ENCODE measurements at places on chromosomes 12 and 14.

GRCh38 chr14:85178864-85179263 lies 351.1 kb upstream of the FLRT2 start:
- DNase-seq, result no peak

DNA sequence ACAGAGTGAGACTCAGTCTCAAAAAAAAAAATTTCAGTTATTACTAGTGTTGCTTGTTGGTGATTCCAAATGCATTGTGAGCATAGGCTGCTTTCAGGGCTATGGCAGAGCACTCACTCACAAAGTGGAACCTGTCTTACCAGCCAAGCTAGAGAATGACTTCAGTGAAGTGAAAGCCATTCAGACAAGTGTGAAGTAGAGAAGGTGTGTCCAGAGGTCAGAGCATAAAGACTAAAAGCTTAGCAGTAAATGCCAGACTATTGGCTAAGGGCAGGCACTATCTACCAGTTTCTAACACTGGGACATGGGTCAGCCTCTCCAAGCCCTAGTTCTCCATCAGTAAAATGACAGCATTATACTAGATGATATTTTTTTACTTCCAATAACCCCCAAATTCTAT lies 12.7 kb downstream of the PPP1R36 start:
- DNase-seq, result no peak

DNA sequence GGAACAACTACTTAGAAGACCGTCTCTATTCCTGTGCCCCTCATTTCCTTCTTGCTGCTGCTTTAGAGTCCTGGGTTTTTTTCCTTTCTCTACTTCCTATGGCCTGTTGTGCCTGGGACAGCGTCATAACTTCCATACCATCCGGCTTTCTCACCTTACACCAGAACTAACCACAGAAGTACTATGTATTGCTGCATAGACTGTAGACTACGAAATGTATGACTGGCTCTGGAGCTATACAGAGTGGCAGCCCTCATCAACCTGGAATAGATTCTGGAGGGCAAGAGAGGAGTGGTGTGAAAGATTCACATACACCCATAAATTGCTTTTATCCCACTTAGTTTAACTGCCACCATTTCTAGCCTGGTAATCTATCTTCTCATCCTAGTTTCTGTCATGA lies 16.9 kb upstream of the SRP54 start:
- no peak for DNase-seq

DNA sequence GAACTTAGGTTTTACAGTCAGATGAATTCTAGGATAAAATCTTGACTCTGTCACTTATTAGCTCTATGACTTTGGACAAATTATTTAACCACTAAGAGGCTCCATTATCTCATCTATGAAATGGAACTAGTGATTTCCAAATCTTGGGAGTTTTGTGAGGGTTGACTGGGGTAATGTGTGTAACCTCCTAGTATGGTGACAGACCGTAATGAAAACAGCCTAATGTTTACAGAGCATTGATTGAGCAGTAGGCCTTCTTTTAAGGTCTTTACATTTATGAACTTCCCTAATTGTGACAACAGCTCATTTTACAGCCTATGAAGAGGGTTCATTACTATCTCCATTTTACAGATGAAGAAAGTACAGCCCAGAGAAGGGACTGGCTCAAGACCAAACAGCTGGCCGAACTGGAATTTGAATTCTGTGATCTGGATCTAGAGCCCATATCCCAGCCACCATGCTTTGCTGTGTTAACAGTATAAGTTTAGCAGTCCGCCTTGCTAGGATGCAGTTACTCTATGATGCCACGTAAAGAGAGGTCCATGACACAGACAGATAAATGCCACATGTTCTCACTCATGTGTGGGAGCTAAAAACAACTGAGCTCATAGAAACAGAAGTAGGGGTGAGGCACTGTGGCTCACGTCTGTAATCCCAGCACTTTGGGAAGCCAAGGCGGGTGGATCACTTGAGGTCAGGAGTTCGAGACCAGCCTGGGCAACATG lies 9.1 kb upstream of the FBXL14 start:
- no peak for DNase-seq

DNA sequence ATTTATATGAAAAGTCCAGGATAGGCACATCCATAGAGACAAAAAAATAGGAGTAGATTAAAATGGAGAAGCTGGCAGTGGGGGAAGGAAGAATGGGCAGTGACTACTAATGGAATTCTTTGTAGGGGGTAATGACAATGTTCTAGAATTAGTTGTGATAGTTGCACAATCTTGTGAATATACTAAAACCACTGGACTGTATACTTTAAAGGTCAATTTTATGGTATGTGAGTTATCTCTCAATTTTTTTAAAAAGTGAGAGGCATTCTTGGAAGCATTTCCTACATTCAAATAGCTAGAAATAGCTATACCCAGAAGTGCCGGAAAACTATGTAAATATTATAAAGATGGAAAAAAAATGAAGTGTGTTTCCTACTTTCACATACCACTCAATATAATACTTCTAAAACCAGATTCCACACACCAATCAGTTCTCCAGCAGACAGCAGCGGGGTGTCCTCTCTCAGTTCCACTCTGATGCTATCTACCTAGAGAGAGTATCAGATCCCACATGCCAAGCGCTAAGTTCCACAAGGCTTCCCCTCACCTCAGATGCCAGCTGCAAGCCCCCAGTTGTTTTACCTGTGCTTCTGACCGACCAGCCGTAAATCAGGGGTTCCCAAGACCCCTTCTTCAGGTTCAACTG lies 41.7 kb upstream of the NID2 start:
- DNase-seq, result no peak

GRCh38 chr14:71190770-71191374 lies 283.6 kb downstream of the PCNX1 start:
- DNase-seq, result no peak

GRCh38 chr14:96816281-96816680 lies 19.1 kb downstream of the VRK1 start:
- no peak for DNase-seq

DNA sequence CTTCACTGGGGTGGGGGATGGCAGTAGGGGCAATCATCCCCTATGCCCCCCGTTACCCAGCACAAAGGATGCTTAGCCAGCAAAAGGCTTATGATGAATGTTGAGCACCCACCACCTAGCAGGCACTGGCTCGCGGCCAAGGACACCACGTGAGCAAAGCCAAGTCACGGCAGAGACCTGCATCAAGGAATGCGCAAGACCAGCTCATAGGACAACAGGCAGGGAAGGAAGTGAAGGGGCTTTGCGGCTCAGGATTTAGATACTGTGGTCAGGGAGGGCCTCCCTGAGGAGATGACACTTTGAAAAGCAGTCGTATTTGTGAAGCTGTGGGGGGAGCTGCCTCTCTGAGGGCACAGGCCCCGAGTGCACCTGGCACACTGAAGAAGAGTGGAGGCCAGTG lies 32.8 kb downstream of the SH2B3 start:
- peak; percentile 52 for DNase-seq

GRCh38 chr12:31362115-31362758 lies 36.3 kb upstream of the SINHCAF start:
- peak; percentile 80 for DNase-seq

DNA sequence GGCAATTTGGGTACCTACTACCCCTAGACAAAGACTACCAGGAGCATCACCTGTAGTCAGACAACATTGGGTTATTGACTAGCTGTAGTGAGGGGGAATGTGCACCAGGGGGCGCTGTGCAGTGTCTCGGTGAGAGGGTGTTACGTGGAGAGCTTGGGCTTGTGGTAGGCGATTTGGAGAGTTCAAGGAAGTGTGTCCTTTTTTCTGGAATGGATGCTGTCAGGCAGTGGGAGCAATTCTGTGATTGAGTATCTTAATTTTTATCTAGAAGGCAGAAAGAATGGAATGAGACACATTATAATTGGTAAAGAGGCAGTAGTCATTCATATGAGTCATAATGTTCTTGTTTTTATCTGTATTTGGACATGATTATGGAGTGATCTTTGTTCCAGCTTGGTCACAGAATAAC lies 187.7 kb downstream of the GALC start:
- DNase-seq, result no peak

- no peak for DNase-seq
Observed at GRCh38 chr14:97931273-97931672, 1134.1 kb downstream of the VRK1 start.

GRCh38 chr12:53133722-53134121 lies 30.4 kb downstream of the SOAT2 start:
- no peak for DNase-seq

DNA sequence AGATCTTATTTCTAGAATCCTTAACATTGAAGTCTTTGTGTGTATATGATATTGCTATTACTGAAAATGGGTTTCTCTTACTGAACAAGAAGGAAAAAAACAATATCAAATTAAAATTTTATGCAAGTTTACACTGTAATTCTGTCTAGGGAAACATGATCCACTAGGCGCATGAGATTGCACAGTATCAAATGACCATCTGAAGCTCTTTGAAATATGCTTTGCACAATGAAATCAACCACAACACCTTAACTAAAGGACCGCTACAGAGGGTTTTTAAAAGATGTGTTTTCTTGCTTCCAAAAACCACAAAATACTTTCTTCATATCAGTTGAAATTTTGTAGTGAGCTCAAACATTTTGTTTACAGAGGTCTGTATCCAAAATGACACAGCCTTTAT lies 15.1 kb upstream of the KERA start:
- DNase-seq, result no peak

- no peak for DNase-seq
Observed at GRCh38 chr12:31742891-31743290, 14.1 kb upstream of the AMN1 start.

DNA sequence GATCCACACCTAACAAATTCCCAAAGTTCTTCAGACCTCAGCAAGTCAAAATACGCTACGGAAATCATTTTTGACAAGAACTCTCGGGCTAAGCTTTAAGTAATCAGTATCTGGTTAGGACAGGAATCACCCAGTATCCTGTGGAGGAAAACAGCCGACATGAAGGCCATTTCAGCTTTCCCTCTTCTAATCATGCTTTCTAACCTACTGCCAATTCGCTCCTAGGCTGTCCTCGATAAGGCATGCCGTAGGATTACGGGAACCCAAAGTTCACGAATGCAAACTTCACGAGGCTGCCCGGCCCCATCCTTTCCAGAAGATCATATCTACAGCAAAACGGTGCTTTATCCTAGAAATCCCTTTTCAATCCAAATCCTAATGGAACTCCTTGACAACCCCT lies 81.8 kb upstream of the PTPRB start:
- DNase-seq, result peak; percentile 5

DNA sequence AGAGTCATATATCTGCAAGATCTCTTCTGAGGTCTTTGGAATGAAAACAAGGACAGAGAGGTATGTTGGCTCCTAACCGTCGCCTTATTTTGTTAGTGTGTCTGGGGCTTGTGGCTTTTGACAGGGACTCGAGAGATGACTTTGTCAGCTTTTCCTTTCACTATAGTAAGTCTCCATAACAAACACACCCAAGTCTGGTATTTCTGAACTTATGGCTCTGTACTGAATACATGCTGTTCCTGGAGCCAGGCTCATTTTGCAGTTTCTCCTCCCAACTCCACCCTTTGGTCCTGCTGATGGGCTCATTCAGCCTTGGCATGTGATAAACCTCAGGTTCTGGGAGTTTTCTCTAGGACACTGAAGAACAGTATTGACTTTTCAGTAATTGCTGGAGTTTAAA lies 27.7 kb upstream of the TMED10 start:
- no peak for DNase-seq

GRCh38 chr14:50717811-50718210 lies 49.7 kb upstream of the SAV1 start:
- DNase-seq, result peak; percentile 48

DNA sequence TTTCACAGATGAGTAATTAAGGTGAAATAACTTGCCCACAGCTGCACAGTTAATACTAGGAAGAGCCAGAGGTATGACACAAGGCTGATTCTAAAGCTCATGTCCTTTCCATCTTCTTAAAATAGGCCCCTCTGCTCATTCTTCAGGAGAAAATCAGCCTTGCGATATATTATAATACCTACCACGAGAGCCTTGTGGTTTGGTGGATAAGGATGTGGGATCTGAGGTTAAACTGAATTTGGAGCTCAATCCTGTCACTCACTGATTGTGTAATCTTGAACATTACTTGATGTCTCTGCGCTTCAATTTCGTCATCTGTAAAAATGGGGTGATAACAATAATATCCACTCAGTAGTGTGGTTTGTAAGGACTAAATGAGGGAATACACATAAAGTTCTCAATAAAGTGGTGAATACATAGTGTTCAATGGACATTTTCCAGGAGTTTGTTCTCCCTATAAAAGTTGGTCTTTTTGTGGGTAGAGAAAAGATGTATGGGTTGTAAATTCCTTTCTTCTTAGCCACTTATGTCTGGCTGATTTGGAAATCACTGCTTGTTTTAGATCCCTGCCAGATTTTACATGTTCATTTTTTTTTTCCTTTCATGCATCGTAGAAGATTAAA lies 25.1 kb upstream of the ATP2B1 start:
- DNase-seq, result peak; percentile 6

GRCh38 chr12:99135376-99135775 lies 490.3 kb downstream of the APAF1 start:
- no peak for DNase-seq

DNA sequence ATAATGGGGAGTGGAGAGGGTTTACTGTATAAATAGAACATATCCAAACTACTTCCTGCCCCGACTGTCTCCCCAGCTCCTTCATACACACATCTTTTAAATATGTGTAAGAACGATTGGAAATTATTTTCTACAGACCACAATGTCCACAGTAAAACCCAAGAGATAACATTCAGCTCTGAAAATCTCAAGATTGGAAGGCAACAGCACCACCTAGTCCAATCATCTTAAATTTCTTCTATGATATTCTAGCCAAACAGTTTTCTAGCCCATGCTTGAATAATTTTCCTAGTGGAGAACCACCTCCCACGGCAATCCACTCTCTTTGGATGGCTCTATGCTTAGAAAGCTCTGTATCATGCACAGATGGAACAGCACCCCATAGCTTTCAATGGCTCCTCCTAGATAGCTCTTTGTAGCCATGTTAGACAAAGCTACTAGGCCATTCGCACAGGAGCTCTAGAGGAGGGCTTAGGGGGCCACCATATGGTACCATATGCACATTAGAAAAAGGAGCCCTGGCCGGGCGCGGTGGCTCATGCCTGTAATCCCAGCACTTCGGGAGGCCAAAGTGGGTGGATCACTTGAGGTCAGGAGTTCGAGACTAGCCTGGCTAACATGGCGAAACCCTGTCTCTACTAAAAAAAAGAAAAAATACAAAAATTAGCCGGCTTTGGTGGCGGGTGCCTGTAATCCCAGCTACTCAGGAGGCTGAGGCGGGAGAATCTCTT lies 18.1 kb downstream of the VDR start:
- DNase-seq, result no peak

- no peak for DNase-seq
Observed at GRCh38 chr14:41805633-41806032, 199.0 kb downstream of the LRFN5 start.

DNA sequence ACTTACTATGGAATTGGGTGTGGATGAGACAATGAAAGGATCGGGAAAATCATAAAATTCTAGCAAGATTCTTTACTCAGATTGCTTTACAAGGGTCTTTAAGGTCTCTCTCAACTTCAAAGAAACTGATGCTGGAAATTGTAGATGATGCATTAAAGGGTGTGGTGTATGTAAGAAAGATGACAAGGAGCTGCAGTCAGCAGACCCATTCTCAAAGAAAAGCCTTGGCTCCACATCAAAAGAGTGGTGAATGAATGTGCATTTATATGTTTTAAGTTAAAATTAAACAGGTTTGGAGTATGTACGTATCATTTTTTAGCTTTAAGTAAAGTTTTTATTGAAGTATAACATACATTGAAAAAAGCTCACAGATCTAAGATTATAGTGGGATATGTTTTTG lies 194.5 kb downstream of the C12orf75 start:
- DNase-seq, result no peak

Measured in eye (tissue), 1 donor.